NCI-H524 treated with DMSO at 0.1 percent for 48 hours (cell line): ENCODE measurements at places on chromosomes 6 and 20.

DNA sequence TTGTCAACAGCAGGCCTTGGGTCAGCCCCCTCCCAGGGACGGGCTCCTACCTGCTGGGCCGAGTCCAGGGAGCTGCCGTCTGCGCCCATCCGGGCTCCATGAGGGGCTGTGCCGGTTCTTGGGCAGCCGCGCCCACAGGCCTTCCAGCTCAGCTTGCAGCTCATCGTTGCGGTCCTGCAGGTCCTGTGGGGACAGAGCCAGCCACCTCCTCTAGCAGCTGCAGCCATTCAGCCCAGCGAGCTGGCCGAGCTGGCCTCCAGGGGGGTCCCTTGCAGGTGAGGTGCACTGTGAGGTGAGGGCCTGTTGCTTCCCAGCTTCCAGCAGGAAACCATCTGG, 74.4 kb downstream of the GINS1 start:
- DNase-seq = no peak

DNA sequence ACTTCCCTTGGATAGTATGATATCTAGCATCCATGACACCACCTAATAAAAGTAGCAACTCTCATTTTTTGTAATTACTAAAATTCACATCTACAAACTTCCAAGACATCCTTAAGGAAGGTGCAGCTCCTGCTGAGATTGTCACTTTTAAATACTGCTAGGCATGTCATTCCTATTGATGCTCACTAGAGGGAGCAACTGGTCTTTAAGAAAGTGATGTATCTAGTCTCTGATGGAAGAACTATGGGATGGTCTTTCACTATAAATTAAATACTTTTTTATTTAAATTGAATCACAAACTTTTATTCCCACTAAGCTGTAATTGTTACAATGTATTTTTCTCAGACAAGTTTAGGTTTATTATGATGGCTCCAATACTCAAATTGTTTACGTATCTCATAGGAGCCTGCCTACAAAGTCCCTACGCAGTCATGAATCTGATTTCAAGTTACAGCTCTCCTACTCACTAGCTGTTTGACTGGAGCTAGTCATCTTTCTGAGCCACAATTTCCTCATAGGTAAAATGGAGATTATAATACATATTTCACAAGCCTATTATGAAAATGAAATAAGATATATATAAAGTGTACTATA, 8.1 kb upstream of the TSPYL1 start:
- DNase-seq = no peak

DNA sequence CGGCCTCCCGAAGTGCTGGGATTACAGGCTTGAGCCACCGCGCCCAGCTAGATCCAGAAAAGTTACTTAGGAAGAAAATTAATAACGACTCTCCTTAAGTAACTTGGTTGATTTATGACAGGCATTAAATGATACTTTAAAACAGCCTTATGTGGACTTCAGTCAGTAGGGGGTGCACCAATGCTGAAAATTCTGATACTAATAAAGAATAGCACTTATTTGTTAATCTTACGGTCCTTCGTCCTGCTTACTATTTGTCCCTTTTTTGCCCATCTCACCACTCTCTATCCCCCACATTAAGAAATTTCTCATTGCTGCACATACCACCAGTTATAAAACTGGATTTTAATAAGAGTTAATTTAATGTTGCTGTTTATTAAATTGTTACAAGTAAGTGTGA, 12.7 kb upstream of the PRELID3B start:
- DNase-seq = no peak

DNA sequence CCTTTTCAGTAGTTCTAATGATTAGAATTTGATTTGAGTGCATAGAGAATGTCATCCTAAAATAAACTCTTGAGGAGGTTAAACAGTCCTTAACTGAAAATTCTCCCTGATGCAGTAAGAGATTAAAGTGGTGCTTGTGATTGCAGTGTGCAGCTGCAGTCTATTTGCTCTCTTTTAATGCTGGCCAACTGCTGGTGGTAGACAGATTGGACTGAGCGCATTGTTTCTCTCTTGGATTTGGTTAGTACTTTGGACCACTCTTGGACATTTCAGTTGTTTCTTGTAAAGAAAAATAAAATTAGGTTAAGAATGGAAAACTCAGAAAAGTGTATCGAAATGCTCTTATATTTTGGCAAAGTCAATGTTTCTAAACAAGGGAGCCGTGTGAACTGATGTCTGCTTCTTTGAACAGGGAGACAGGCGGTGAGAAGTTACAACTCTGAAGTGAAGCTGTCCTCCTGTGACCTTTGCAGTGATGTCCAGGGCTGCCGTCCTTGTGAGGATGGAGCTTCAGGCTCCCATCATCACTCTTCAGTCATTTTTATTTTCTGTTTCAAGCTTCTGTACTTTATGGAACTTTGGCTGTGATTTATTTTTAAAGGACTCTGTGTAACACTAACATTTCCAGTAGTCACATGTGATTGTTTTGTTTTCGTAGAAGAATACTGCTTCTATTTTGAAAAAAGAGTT, 127.2 kb downstream of the CD109 start:
- DNase-seq = peak; percentile 10

DNA sequence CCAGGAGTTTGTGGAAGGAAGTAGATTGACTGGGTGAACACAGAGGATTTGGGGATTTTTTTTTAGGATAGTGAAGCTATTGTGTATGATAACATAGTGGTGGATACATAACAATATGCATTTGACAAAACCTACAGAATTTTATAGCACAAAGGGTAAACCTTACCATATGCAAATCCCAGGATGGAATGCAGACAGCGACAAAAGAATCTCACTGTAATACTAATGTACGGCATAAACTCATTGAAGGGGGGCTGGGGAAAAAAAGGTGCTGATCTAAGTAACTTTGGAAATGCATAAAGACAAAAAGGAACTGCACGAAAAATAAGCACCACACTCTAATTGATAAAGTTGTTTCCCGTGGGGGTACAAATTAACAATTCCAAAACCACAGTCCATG, 15.2 kb upstream of the PLAGL1 start:
- no peak for DNase-seq

DNA sequence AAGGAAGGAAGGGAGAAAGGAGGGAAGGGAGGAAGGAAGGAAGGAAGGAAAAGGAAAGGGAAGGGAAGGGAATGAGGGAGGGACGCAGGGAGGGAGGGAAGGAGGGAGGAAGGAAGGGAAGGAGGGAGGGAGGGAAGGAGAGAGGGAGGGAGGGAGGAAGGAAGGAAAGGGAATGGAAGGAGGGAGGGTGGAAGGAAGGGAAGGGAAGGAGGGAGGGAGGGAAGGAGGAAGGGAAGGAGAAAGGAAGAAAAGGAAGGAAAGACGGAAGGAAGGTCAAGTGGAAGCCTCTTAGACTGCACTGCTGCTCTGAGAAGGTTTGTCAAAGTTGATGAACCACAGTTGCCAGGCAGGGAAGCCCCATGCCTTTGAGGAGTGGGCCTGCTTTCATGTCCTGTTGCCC, 324.3 kb upstream of the ZFP64 start:
- no peak for DNase-seq

DNA sequence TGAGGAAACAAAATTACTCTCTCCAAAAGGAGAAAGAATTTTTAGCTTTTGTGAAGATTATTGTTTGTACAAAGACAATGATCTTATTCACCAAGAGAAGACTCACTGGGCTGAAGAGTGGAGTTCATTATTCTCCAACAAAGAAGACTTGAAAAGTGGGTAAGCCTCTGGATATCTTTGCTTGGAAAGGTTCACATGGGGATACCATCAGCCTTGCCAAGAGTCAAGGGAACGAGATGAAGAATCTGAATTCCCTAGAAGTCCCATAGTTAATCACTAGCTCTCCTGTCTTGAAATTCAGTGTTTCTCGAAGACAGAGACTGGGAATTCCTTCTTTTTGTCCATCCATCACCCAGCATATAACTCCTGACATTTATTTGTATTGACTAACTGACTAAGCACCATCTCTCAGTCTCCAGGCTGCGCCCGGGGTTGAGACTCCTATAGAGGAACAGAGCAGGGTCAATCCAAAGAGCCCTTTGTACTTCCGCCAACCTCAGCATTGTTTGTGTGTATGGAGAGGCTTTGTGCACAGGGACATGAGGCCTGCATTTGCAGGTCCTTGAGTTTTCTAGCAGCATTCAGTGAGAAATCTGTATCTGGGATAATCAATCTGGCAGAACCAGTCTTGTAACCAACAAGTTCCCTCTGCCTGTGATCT, 461.9 kb downstream of the KIF16B start:
- no peak for DNase-seq

DNA sequence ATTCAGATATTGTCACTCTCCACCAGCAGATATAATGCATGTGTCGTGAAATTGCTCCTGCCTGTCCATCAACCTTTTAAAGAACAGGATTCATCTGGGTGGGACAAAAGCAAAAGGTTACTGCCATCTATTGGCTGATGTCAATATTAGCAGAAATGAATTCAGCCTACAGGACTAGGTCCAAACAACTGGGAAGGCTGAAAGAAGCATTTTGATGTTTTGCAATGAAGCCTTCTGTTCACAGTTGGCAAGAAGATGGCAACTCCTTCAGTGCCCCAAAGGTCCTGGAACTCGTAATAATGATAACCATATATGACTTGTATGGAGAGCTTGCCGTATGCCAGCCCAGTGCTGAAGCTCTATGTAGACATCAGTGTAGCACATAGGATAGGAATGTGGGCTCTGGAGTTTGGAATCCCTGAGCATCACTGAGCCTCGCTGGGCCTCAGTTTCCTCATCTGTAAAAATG, 7.5 kb downstream of the BCAS1 start:
- peak; percentile 19 for DNase-seq

- no peak for DNase-seq
These were observed 272.9 kb downstream of the SMOC2 start for GRCh38 chr6:168713839-168714238.

DNA sequence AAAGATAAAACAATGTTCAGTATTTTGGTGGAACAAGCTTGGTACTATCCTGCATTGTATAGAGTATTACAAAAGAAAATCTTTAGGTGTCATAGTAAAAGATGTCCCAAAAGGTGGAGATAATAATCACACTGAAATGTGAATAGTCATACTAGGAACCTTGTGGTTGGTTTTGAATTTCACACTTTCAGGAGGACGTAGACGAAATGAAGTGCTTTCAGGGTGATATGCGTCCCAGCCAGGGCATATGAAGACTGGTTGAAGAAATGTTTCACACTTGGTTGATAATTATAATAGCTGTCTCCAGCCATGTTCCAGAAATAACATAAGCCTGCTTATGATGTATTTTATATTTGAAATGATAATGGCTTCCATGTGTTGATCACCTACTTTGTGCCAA, 60.4 kb downstream of the SCAND1 start:
- no peak for DNase-seq

GRCh38 chr6:53250176-53251032, 98.3 kb downstream of the ELOVL5 start:
- DNase-seq = no peak

DNA sequence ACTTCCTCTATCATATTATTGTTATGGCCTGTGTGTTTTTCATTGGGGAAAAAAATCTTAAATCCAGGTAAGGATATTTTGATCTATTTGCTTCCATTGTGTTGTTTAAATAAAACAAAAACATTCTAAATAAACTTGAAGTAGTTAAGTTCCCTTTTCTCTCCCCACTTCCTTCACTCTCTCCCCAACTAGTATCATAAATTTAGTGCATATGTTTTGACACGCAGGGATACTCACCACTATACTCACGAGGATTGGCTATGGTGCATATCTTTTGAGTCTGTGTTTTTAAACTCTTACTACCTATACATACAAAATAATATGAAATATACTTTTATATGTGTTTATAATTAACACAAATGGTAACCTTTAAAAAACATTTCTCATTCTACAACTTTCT, 5.2 kb downstream of the TTLL9 start:
- no peak for DNase-seq

DNA sequence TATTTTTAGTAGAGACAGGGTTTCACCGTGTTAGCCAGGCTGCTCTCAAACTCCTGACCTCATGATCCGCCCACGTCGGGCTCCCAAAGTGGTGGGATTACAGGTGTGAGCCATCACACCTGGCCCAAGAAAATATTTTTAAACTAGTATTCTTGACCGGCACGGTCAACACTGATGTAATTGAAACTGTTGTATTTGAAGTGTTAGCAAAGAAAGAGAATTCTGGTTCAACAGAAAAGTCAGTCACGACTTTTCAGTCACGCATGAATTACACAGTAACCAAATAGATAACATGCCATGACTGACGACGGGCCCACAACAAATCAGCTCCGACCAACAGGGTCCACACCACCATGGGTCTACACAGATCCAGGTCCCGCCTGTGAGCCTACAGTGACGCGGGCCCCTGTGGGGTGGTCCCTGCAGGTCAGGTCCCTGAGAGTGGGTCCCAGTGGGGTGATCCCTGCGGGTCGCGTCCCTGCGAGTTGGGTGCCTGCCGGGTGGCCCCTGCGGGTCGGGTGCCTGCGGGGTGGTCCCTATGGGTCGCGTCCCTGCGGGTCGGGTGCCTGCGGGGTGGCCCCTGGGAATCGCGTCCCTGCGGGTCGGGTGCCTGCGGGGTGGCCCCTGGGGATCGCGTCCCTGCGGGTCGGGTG, 1.0 kb downstream of the GMEB2 start:
- no peak for DNase-seq

DNA sequence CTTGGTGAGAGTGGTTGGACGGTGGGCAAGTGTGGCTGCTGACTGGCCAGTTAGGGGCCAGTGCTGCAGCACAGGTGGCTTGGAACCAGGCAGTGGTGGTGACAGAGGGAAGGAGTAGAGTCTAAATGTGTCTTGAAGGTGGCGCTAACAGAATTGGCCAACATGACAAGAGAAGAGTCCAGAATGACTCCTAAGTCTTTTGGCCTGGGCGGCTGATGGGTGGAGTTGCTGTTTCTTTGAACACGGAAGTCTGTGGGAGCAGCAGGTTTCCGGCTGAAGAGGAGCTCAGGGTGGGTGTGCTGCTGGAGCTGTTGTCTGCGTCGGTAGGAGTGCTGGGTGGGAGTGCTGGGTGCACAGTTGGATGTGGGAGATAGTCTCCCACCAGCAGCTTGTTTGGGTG, 10.1 kb downstream of the LSM14B start:
- DNase-seq = no peak

DNA sequence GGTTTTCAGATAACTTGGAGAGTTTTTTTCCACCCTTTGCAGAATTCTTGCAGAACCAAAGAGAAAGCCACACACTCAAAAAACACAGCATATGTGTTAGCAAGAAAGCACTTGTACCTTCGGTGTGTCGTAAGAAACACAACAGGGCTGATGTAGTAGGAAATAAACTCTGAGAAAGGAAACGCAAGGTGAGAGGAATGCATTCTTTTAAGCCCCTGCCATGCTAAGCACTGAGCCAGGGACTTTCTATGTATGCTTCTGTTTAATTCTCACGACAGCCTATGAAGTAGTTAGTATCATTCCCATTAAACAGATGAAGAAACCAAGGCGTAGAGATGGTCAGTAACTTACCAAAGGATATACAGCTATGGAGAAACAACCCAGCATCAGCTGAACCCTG, 23.1 kb downstream of the NEDD9 start:
- DNase-seq = no peak
